ENCODE measurements at places on chromosomes 4 and X.

GRCh38 chr4:84324303-84325245 lies 174.5 kb downstream of the NKX6-1 start:
- no peak for DNase-seq

GRCh38 chr4:145183023-145183422 lies 2.6 kb upstream of the OTUD4 start:
- DNase-seq: no peak

DNA sequence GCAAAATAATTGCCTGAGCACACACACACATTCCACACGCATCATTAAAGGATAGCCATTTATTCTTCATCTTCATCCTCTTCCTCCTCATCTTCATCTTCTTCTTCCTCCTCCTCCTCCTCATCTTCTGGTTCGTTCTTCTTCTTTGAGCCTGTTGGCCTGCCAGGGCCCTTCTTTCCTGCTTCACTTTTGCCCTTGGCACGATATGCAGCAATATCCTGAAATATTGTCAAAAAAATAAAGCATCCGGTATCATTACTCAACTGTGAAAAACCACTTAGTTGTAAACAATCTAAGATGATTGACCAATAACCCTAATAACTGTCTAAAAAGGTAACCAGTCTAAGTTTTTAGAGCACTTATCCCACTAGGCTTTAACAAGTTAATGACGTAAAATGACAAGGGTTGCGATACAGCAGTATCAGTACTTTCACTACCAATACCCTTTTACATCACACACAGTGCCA lies 2.1 kb downstream of the HMGB2 start:
- no peak for DNase-seq

DNA sequence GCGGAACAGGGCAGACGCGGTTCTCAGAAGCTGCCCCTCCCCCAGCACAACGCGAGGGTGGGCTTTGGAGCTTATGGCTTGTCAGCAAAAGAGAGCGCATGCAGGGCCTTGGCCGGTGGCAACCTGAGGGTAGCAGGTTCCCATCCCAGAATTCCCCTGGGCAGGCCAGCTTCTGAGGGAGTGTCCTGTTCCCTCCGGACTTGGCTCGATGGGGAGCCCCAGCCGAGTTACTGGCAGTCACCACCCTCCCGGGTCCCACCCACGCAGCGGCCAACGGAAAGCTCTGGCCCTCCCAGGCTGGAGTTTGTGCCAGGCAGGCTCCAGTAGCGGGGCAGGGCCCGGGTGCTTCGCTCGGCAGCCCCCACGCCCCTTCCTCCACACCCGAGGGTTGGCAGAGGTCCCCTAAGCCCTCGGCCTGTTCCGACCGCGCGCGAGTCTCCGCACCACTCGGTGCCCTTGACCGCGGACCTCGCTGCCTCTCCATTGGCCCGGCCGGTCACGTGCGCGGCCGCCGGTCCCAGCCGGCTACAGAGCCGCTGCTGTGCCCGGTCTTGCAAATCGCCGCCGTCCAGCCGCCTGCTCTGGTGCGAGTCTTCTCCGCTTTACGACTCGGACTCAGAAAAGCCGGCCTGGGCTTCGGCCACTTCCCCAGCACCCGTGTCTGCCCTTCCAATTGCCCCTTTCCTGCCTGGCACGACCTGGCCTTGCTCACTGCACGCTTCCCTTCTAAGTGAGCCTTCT lies 20.9 kb upstream of the MTM1 start:
- DNase-seq: no peak

DNA sequence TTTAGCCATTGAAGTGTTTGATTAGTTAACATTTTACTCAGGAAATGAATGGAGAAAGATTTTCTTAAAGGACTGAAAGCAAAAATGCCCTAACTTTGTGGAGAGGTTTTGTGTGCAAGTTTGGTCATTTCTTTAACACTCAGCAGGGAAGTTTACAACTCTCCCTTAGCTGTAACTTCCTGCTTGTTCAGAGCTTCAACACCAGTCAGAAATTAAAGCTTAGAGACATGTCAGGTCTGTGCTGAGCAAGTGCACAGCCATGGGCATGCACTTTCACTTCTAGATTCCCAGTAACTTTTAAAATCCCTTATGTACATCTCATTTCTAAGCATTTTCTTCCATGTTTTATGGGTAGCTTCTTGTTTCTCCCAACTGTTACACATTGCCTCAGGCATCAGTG lies 326.0 kb downstream of the ACTRT1 start:
- DNase-seq: no peak

- no peak for DNase-seq
Observed at GRCh38 chr4:159024266-159024665, 78.6 kb upstream of the RAPGEF2 start.

DNA sequence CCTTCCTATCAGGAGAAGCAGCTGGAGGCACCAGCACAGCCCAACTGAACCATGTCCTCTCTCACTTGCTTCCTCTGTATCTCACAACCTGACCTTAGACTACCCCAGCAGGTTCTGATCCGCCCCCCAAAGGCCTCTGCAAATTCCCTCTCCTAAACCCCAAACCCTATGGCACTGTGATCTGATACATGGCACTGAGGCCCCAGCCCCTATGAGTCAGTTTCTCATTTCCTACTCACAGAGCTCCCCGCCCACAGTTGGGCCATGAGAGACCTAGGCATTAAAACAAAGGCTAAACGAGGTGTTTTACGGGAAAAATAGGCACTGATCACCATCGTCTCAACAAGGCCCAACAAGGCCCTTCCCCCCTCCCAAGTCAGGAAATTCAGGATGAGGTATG lies 19.1 kb downstream of the SASH3 start:
- DNase-seq: no peak
